ENCODE measurements at places on chromosomes 6 and 20.

DNA sequence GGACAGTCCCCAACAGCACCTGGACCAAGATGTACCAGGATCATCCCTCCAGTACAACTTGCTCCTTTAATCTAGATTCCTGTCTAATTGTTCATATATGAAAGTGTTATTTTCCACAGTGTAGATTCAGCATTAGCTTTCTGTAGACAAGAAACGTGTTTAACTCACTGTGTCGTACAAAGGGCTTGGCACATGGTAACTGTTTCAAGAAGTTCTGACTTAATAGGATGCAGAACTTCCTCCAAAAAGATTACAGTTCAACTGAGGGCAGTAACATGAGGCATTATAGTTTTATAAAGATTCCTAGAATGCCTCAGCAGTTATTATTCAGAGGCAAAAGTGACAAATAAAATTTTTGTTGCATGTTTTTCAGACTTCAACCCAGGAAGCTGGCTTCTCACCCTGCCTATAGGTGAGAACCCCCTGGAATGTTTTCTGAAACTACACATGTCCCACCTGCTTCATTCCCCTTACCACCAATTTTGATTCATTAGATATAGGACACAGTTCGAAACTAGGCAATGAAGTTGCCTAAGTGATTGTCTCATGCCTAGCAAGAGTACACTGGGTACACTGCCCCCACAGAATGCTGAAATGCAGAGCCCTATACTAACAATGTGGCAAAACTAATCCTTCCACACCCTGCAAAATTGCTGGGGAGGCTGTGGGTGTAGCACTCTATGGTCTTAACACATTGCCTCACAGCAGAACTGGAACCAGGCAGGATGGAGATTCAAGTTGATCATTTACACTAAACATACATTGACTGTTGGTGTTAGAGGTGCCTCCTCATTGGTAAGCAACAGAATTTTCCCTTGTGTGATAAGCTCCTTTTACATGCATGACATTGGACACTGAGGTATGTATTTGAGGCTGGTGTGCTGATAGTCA is 22.6 kb upstream of the SH3BGRL2 start:
- DNase-seq, result no peak

DNA sequence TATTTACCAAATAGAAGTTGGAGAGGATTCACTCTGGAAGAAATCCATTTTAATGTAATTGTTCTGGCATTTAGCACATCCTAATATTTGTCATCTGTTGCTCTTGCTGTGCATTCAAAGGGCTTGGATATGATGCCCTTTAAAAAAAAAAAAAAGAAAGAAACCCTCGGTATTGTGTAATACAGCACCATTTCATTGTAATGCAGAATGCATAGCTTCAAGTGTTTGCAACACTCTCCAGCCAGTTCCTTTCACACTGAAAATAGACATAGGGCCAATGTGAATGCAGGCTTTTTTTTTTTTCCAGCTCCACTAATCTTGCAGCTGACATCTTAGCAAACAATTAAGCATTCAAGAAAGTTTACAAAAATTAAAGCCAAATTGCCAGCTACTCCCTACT is 197.4 kb upstream of the POU3F2 start:
- no peak for DNase-seq

GRCh38 chr20:61420781-61421180 is 168.7 kb downstream of the CDH4 start:
- DNase-seq, result no peak

DNA sequence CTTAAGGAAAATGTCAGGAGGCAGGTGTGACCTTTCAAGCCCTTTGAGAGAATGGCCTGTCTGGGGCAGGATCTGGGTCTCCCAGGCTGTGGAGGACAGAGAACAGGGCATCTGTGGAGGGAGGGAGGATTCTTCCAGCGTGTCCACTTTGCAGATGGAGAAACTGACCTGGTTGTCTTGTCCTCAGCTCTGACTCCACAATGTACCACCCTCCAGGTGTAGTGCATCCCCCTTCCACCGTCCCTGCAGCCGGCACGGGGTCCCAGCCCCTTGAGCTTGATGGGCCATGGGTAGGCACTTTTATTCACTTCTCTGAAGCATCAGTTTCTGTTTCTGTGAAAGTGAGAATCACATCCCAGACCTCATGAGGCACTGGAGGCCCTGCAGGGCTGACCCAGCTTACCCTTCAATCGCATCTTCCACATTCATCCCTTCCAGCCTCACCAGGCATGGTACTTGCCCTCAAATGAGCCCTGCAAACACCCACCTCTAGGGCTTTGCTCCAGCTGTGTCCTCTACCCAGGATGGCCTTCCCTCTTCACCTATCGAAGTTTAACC is 4.6 kb upstream of the TGM2 start:
- no peak for DNase-seq

DNA sequence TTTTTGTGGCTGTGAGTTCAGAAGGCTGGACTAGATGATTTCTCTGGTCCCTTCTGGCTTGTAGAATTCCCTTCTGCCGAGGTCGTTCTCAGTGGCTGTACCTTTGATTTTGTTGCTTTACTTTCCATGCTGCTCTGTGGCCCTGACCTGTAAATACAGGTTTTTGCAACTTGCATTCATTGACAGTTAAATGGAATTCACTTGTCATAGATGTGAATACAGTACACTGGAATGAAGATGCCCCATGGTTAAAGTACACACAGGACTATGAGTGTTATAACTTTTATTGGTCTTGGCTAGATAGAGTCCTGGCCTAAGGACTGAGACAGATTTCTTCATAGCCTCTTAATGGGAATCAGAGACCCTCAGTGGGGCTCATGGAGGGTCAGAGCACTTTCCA is 12.9 kb upstream of the EFCAB8 start:
- DNase-seq, result no peak

DNA sequence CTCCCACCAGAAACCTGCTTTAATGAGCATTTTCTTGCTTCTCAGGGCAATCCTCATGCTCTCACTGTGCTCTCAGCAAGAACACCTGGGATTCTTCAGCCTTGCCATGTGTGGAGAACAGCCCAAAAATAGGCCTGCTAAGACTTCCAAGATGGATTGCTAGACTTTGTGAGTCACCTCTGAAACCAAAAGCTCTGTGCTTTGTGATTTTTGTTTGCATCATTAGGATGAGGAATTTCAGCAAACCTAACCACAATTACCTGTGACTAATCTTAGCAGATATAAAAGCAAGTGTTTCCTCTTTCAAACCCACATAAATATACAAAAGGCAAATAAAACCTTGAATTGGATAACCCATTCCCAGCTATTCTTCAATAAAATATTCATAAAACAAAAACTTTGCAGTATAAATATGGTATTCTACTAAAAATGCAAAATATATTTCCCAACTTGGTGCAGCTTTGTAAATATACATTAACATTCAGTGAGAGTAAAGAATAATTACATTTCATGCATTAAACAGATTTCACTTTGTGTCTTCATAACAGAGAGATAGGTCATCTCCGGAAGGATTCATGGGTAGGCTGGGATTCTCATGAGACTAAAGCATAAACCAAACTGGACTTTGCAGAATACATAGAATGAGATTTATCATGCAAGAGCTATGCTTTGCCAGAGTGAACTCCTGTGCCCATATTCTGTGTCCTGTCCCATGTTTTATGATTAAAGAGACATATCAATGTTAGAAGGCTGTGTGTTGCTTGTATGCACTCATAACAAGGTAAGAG is 33.5 kb downstream of the TPBG start:
- DNase-seq, result no peak
